ENCODE measurements at places on chromosomes 5 and 9.

DNA sequence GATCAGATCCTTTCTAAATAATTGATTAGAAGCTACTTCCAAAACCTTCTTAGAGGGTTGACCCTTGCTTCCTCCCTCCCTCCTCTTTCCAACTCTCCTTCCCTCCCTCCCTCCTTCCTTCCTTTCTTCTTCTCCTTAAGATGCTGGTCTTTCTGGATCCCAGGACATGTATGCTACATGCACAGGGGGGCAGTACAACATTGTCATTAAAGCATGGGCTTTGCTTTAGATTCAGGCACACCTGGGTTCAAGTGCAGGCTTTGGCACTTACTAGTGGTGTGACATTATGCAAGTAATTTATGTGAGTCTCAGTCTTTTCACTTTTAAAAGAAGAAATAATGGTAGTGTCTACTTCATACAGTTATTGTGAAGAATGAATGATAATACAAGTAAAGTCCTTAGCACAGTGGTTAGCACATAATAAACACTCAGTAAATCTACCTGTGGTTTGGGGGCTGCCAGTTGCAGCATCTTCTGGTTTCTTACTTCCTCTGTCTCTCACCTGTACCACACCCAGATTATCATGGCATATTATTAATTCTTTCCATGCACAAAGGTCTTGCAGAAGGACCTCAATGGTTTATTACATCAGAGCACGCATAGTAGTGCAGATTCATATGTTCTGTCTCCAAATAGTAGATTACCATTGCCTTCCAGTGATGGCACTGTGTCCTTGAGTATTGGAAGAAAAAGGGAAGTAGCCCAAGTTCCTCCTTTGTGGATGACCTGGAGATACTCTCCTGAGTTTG, 154.1 kb downstream of the ARHGAP26 start:
- no peak for DNase-seq

DNA sequence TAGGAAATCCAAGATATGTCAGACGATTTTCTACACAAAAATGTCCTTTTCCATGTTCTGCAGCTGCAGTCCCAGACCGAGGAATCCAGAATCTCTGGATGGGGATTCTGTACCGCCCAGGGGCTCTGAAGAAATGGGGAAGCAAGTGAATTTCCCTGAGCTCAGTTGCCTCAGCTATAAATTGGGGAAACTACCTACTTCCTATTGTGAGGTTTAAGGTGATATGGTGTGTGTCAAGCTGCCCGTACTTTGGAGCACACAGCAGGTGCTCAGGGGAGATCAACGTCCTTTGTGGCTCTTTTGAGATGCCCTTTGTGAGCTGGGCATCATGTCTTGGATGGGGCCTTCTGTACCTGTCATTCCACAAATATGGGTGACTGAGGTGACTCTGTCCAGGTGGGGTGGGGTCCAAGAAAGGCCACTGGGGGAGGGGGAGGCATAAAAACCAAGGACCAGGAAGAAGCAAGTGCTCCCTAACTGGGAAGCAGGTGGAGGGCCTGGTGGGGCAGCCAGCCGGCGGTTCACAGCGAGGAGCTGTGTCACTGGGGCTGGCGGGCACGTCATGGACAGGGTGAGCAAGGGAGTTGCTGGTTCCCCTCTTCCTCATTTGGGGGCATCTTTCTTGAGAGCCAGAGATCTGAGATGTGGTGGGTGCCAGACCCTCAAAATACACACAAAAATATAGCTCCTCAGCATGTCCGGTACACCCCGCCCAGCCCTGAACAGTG, 116.0 kb downstream of the CRB2 start:
- DNase-seq = no peak

- no peak for DNase-seq
Measured at GRCh38 chr5:6493681-6494454, 45.2 kb downstream of the UBE2QL1 start.

DNA sequence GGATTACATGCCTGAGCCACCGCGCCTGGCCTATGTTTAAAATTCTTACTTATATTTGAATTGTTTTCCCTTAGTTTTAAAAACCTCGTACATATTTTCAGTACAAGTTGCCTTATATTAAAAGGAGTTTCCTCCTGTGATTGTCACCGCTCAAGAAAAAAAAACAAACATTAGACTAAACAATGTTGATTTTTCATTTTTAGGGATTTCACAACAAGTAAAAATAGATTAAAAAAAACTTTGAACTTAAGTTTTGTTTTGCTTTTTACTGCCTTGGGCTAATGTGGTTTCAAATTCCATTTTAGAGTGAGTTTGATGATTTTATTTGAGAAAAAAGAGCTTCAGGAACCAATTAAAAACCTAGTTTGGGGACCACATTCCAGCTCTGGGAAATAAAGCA, 1196.6 kb upstream of the CDH18 start:
- no peak for DNase-seq

DNA sequence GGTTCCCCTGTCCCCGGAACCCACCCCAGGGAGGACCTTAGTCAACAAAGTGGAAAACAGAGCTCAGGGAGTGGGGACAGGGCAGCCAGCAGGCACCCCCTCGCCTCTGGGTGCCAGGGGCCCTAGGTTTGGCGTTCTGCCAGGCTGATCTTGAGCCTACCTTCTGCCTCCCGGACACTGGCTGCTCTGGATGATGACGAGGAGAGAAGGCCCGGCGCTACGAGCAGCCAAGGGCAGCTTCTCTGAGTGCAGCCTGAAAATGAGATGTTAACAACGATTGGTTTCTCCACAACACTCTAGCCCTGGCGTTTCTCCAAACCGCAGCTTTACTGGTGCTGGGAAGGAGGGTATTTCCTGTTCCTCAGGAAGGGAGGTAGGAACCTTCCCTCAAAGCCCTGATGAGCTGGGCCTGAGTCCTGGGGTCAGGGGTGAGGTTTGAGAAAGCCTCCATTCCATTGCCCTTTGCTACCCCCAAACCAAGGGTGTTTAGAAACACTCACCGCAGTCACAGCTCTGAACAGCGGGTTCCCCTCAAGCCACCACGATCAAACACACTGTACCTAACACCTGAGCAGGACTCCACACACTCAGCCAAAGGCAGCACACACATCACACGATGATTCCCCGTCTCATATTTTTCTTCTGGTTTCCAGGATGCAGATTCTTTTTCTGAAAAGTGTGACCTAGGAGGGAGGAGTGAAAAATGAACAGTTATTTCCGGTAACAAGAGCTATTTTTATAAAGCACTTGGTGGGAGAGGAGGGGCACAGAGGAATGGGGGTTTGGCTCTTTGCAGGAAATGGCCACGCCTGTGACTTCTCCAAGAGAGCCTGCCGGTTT, at the start of gene STING1:
STING1 (minus strand) TSS at position 709 of the 840 bp plus-strand sequence. CDS start 1,054 bp downstream, outside the sequence.
- peak; percentile 99 for DNase-seq

GRCh38 chr5:128572930-128573319, 34.9 kb upstream of the FBN2 start:
- no peak for DNase-seq

GRCh38 chr9:94806307-94806893, 79.9 kb downstream of the AOPEP start:
- peak; percentile 68 for DNase-seq

GRCh38 chr5:163941079-163941478, 435.7 kb downstream of the MAT2B start:
- DNase-seq = no peak

DNA sequence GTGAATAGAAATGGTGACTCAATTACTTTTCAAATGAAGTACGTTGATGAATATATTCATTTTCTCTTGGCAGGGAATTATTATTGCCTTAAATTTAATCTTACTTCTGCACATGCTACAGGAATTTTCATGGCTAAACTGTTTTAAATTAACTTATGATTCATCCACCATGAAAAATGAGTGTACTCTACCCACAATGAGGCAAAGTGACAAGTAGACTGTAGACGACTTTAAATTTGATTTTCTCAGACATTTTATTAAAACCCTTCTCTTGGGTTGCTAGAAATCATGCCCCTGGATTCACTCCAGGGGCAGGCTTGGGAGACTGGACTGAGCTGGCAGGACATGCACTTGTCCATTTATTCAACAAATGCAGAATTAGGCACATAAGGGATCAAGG, 23.5 kb upstream of the ERAP2 start:
- DNase-seq = no peak

DNA sequence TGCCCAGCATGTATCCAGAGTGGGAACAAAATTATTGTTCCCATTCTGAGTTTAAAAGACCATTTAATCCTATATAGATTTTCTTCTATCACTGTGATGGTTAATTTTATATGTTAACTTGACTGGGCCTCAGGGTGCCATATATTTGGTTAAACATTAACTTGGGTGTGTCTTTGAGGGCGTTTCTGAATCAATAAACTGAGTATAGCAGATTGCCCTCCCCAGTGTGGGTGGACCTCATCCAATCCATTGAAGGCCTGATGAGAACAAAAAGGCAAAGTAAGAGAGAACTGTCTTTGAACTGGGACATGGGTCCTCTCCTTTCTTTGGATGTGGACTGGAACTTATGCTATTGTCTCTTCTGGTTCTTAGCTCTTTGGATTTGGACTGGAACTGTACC, 17.3 kb downstream of the RIOK2 start:
- peak; percentile 11 for DNase-seq

DNA sequence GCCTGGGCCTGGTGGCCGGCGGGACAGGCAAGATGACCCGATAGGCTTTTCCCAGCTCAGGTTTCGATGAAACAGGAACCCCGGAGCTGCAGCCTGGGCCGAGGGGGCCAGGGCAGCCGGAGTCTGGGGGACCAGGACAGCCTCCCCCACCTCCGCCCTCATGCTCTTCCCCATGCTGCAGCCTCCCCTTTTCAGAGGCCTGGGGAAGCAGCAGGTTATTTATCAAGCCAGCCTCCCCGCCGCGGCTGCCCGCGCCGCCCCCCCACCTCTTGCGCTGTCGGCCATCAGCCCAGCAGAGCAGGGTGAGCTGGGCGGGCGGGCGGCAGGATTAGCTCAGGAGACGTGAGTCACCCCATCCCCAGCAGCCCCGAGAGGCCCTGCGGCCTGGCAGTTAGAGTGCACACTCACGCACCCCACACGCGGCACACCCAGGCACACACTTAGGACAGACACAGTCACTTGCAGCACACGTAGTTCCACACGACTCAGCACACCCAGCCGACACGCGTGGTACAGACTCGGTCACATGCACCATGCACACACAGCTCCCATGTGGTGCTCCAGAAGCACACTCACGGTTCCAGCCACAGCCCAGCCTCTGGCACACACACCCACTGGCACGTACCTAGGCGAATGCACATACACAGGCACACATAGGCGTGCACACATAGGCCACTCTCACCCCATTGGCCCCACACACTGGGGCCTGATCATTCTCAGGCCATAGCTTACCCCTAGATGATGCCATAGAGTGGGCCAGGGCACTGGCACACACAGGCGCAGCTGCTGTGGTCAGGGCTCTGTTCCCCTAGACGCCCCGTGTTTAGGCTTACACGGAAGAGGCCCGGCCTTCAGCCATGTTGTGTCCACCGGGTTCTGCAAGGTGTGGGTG, 13.0 kb downstream of the CXXC5 start:
- DNase-seq = peak; percentile 88

DNA sequence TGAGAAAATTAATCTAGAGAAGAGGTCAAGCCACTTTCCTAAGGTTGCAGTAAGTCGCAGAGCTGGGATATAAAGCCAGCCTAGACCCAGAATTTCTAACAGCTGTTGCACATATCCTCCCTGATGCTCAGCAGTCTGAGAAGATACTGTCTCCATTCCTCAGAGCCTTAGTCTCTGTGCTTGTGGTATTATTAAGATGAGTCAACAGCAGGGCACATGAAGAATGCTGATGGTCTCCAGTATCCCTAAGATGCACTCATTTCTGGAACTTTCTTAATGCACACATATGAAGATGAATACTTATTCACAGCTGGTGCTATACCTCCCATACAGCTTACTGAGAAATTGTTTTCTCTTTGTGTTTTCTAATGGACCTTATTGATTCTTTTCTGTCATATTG, 32.5 kb downstream of the SGCD start:
- no peak for DNase-seq

DNA sequence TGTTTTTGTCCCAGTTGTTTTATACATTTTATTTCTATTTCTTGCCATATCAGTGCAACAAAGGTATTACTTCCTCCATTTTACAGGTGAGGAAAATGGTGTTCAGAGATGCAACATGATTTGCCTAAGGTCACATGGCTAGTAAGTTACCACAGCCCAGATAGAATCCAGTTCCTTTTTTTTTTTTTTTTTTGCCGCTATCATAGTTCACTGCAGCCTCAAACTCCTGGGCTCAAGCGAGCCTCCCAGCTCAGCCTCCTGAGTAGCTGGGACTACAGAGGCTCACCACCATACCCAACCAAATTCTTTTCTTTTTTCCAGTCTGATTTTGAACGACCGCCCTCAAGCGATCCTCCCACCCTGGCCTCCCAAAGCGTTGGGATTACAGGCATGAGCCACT, 480 bp upstream of the CCDC69 start:
- no peak for DNase-seq

- DNase-seq = no peak
Measured at GRCh38 chr5:140312067-140312790, 9.3 kb upstream of the PFDN1 start.

- no peak for DNase-seq
Measured at GRCh38 chr5:55902696-55903095, 51.5 kb downstream of the IL31RA start.
